ENCODE measurements at places on chromosomes 7 and 10.

DNA sequence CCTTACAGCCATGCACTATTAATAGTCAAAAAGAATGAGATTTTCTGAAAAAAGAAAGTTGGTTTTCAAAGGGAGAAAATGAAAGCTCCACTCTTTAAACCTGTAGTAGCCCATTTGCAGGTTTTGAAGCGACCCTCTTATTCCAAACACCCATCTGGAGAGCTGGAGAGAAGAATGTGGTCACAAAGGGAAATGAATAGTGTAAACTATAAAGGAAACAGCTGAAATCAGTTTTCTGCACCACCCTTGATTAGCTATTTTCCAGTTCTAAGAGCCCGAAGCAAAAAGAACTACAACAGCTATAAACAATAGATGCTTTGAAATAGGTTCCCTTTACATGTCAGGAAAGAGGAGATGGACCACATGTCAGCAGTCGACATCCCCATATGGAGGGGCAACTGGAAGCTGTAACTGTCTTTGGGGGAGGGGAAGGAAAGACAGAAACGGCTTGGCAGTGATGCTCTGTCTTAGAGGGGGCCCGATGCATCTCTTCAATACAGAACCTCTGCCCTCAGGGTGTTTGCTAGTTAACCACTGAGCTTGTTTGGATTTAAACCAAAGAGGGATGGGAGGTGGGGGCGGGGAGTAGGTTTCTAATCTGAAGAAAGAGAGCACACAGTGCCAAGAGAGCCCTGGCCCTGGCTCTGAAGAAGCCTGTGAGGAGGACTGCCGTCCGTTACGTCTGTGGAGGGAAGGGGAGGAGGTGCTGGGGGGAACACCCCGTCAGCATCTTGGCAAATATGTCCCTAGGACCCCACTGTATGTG is 55.3 kb downstream of the CPVL start:
- DNase-seq = no peak

DNA sequence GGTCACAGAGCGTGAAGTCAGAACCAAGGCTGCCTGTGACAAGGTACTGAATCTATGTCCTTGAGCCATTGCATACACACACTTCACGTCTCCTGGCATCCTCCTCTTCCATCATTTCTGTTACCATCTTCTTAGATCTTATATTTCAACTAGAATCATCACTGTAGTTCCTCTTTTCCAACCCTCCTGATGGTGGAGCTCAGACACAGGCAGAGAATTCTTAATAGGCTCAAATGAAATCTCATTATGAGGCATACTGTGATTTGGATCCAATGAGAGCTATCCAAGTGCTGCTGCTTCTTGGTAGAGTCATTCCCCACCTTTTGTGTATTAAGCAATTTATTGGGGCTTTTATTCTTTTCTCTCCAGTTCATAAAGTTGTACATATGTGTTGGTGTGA is 113.2 kb downstream of the CALCR start:
- DNase-seq = no peak

GRCh38 chr10:133162910-133163856 is 3.2 kb downstream of the KNDC1 start:
- no peak for DNase-seq

DNA sequence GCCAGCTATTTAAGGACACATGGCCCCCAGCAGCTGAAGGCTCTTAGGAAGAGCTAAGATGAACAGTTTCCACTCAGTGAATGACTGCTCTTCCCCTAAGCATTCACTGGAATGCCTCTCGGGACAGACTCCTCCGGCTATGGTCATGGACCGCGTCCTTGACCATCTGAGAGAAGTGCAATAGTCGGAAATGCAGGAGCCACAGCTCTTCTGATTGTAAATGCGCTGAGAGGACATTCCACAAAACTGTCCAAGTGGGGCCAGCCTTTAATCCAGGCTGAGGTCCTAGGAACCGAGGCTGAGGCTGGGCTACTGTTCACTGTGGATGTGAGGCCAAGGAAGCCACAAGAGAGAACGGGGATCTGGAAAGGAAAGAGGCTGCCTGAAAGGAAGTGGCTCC is 162.0 kb upstream of the TMEM72 start:
- DNase-seq = no peak

GRCh38 chr7:40135317-40135610 is 459 bp downstream of the SUGCT start:
- DNase-seq = peak; percentile 37

DNA sequence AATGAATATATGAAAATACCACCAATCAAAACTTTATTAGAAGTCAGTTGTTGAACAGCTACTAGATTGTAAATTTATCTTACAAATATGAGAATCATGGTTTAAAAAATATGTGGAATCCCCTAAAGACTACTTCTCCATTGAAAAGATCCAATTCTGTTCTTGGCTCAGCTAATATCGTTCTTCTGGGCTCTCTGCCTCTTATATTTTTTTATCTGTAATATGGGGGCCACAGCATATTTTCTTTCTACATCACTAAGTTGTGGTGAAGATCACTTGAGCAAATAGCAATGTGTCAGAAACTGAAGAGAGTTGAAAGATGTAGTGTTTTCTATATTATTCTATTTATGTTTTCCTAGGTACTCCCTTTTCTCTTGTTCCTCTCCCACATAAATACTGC is 198.1 kb downstream of the FZD1 start:
- peak; percentile 8 for DNase-seq

DNA sequence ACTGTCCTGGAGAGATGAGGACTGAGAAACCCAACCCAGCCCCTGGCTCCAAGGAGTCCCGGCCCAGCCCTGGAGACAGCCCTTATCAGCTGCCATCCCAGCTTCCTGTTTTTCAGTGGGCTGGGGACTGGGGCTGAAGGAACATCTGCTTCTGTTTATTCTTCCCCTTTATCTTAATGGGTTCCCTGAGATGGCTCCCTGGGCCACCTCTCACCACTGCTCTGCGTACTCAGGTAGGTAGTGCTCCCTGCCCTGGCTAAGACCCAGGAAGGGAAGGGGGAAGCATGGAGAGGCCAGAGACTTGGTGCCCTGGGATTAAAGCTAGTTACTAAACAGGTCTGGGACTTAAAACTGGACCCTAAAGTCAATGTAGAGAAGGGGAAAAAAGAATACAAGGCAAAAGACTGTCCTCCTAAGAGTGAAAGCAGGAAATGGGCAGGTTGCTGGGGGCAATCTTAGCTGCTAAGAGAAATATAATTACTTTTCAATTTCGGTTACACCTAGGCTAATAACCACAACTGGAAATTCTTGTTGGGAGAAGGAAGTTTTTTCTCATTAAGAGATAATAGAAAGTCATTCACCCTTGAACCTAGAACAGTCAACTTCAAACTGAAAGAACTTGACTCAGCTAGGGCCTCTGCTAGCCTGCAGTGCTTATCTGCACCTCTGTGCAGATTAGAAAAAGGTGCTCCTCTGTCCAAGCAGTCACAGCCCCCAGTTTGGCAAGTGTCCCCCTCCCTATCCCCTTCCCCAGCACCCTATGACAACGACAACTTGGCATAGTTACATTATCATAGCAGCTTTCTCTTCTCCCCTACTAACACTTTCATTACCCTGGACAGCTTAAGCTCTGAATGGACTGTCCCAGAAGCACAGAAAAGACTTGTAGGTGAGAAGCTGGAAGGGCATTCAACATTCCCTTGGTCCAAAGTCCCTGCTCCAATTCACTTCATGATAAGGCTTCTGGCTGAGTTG is 65.6 kb upstream of the KDM7A start:
- no peak for DNase-seq

- DNase-seq = no peak
Observed at GRCh38 chr10:17497446-17498030, 43.1 kb upstream of the ST8SIA6 start.

DNA sequence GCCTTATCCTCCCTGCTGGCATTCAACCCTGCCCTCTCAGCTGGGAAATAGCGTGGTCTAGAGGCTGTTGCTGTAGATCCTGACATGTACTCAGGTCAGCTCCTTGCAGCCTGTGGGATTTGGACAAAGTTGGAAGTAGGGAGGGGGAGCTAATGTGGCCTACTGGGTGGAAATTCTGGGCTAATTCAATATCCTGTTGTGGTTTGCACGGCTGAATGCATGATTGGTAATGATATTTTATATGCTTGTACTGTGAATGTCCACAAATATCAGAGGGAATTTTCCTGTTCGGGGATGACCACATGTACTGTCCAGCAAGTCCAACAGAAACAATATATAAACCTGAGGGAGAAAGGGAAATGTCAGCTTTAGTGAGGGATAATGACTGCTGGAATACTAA is 22.1 kb upstream of the NPVF start:
- no peak for DNase-seq

DNA sequence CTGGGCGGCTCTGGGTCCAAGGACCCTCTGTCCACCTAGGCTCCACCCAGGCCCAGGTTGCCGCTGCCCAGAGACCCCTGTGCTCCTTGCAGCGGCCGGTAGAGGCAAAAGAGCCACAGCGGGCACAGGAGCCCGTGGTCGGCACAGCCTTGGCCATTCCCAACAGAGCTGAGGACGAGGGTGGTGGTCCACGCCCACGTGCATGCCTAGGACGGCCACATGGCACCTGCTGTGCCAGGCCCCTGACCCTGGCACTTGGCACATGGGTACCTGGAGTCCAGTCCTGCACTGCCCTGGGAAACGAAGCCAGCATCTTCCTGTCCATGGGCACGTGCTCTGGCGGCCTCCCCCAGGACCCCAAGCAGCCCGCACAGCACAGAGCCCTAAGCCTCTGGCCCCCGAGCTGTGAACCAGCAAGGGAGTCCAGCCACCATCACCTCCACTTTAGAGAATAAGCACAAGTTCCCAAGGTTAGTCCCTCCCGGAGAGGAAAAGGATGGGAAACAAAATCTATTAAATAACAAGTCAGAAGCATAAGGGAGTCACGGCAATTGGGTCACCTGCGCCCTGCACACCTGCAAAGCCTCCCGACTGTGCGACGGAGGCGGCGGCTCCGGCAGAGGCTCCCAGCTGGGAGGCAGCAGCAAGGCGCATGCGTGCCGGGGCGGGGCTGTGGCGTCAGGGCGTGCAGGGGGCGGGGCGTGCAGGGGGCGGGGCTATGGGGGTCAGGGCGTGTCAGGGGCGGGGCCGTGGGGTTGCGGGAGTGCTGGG is 59.1 kb downstream of the STK32C start:
- DNase-seq = peak; percentile 5

GRCh38 chr7:8185926-8186683 is 75.9 kb downstream of the ICA1 start:
- no peak for DNase-seq

- no peak for DNase-seq
Observed at GRCh38 chr10:59108296-59108870, 68.1 kb upstream of the PHYHIPL start.

DNA sequence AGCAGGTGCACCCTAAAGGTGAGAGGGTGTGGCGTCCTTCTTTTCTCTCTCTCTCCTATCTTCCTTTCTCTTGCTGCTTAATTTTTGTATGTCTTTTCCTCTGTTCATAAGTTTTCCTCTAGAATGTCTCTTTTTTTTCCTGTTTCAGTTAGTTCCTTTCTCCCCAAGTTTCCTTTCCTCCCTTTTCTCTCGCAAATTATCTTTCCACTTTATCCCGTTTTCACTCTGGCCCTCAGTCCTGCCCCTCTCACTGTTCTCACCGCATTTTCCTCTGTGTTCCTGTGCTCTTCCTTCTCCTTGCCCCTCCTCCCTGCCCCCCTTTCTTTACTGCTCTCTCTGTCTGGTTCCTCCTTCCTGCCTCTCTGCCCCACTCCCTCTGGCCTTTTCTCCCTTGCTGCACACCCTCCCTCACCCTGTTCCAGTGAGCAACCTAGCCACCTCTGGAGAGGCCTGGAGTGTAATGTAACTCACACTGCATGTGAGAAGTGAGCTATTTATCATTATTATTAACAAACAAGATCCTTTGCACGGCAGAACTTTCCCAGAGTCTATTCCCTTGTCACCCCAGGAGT is 158.5 kb downstream of the C10orf105 start:
- DNase-seq = no peak

- peak; percentile 75 for DNase-seq
Observed at GRCh38 chr7:137850972-137851945, 4.5 kb upstream of the DGKI start.

DNA sequence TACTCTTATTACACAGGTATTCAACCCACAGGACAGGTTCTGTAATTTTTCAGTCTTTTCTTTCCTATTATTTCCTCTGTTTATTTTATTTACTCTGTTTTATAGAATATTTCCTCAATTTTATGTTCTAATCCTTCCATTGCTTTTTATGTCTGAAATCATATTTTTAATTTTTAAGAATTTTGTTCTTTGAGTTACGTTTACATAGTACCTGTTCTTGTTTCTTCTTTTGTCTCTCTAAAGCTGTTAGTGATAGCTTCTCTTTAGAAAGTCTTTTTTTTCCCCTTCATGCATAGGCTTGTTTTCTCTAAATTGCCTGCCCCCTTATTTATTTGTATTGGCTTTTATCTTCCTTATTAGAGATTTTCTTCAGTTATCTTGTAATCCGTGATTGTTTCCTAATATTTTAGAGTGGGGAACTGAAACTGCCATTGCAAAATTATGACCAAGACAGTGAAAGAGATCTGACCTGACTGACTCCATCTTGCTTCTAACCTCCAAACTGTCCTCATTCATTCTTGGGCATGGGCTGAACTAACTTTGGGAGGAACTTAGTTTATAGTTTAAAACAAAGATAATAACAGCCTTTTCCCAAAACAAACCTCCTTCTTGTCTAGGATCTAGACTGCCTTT is 187.6 kb downstream of the PFKFB3 start:
- DNase-seq = no peak

DNA sequence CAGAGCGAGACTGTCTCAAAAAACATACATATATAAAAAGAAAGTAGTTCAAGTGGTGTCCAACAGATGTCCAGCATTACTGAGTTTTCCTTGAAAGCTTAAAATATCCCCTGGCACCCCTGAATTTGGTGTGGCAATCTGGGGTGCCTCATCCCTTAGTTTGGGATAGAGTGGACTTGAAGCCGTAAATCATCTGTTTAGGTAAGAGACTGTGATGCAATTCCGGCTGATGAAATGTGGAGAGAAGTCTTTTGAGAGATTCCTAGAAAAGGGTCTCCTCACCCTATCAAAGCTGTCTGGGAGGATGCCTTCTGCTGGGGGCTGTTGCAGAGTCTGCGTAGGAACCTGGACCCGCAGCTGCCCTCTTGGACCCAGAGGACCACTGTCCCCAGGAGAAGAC is 408.0 kb downstream of the RPS24 start:
- DNase-seq = no peak

- DNase-seq = no peak
Observed at GRCh38 chr7:27933671-27934565, 194.0 kb downstream of the TAX1BP1 start.

GRCh38 chr7:104267701-104268368 is 60.0 kb upstream of the ORC5 start:
- DNase-seq = peak; percentile 18

DNA sequence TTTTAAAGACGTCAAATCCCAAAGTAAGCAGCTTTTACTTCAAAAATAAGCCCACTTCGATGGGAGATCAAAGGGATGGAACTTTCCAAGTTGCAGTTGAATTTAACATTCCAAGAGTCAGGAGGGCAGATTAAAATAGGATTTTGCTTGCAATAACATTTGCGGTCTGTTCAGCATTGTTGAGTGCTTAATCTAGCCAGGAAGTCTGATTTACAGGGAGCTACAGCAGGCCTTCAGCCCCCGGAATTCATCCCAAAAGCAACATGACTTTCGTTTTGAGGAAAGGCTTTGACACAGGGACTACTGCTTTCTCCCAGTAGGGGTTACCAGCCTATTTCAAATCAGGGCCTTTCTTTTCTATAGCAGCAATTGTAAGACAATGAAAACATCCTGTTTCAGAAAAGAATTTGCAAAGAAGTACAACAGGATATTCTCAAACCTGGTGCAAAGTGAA is 279.6 kb upstream of the PITRM1 start:
- peak; percentile 95 for DNase-seq
